CD4-positive, alpha-beta T cell (primary cell): ENCODE measurements at places on chromosomes 7 and 10. TPM values are rescaled to one million over a fixed set of nuclear protein-coding genes. Genes with fewer than 3 reads are reported as not detected.

The NPTX2 gene
- total RNA-seq, result not detected

The C7orf57 gene
- 0.56 TPM for total RNA-seq

The MAT1A gene
- not detected for total RNA-seq

The ADAP1 gene
- 7.2 TPM for total RNA-seq

The CYP3A5 gene
- not detected for total RNA-seq

The TAS2R4 gene
- total RNA-seq, result 0.17 TPM

DNA sequence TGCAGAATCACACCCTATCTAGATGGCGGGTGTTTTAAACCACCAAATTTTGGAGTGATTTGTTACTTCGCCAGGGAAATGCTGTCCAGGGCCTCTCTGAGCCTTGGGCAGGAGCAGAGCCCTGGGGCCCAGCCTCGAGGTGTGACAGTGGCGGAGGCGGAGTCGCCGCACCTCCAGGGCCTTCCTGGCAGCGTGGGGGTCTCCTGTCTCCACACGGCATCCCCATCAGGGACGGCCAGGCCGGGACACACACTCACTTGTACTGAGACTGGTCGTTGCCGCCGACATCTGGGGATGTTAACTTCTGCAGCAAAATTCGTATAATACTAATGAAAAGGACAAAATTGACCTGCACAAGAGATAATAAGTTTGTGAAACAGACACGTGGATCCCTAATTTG, 110.7 kb downstream of the VIPR2 start:
- DNase-seq, result no peak

DNA sequence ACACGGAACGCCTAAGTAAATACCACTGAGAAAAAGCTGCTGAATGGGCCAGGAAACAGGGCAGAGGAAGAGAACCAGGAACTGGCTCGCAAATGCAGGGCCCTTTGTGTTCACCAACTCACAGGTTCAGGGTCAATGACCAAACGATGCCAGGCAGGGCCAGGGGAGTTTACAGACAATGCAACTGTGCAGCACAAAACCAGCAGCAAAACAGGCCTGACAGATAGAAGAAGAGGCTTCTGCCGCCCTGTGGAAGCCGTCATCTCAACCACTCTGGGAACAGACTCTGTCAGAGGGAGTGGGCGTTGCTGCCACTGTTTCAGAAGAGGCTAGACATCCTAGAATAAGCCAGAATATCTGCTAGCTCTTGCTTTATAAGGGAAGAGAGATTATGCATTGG, 117.9 kb downstream of the KMT2E start:
- no peak for DNase-seq

DNA sequence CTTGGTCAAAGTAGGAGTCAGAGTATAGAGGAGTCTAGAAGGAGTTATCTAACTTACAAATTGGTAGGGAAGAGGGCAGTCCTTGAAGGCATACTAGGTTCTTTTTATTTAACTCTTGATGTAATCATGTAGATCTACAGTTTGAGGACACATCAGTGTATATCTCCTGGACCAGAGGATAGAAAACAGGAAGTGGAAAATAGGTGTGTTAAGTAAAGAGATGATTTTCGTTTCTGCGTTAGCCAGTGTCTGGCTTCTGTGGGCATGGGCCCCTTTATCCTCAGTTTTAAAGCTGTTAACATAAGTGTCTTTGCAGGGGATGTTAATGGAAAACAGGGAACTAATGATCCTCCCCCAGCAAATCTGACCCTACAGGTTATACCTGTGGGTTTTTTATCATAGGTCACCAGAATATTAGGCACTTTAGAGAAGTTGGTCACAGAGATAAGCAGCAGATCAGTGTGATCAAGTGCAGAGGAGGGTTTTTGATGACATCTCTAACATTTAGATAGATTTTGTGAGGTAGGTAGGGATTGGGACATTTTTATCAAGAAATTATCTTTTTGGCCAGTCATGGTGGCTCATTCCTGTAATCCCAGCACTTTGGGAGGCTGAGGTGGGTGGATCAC, 58.6 kb upstream of the PRSS1 start:
- DNase-seq, result no peak

DNA sequence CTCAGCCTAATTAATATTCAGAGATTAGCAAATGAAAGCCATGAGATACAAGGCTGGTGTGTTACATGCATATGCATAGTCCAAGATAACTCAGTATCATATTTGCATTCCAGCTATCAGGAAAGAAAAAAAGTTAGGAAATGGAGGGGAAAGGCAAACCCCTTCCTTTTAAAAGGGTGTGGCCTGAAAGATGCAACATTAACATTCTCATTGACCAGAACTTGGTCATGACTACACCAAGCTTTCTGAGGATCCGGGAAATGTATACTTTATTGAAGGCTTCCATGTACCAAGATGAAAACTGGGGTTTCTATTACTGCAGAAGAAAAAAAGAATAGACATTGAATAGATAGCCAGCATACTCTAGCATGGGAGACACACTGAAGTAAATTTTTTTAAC, 96.5 kb downstream of the IPMK start:
- no peak for DNase-seq

GRCh38 chr10:68202960-68203353, 29.0 kb downstream of the ATOH7 start:
- DNase-seq, result no peak

DNA sequence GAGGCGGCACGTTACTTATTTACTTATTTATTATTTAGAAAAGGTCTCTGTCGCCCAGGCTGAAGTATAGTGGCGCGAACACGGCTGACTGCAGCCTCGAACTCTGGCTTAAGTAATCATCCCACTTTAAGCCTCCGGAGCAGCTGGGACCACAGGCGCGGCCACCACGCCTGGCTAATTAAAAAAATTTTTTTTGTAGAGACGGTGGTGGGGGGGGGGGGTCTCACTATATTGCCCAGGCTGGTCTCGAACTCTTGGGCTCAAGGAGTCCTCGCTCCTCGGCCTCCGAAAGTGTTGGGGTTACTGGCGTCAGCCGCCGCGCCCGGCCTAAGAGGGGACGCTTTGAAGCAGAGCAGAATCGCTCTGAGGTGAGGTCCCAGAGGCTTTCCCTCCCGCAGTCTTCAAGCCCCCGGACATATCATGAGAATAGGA, 675 bp upstream of the FRAT2 start:
- no peak for DNase-seq

DNA sequence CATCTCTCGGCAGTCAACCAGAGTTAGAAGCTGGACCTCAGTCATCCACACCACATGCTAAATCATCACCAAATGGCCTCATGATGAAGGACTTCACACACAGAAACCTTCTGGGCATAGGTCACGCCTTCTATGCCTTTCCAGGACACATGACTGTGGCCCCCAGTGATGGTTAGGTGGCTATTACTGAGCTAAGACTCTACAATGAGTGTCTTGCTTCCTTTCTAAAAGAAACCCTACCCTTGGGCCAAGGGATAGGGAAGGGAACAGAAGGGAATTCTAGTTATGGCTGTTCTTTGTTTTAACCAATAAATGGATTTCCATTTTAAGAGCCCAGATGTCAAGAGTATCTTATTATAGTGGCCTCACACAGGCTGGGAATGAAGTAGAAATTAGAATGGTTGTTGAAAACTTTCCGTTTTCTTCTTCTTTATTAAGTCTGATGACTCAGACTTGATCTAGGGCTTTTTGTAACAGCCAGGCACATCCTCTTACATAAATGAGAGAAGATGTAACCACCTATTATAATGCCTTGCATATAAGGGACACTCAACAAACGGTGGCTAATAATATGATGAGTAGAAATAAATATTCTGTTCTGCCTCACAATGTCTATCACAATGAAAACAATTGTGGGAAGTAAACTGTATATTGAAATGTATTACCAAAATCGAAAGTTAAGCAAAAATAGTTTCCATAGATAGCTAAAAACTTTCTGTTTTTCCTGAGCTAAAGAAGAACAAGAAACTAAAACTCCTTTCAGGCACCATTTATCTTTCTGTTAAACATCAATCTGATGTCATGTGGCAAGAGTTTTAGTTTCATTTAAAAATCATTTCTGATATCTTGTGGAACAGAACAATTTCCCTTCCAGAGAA, 62.5 kb upstream of the TOMM7 start:
- DNase-seq, result no peak

DNA sequence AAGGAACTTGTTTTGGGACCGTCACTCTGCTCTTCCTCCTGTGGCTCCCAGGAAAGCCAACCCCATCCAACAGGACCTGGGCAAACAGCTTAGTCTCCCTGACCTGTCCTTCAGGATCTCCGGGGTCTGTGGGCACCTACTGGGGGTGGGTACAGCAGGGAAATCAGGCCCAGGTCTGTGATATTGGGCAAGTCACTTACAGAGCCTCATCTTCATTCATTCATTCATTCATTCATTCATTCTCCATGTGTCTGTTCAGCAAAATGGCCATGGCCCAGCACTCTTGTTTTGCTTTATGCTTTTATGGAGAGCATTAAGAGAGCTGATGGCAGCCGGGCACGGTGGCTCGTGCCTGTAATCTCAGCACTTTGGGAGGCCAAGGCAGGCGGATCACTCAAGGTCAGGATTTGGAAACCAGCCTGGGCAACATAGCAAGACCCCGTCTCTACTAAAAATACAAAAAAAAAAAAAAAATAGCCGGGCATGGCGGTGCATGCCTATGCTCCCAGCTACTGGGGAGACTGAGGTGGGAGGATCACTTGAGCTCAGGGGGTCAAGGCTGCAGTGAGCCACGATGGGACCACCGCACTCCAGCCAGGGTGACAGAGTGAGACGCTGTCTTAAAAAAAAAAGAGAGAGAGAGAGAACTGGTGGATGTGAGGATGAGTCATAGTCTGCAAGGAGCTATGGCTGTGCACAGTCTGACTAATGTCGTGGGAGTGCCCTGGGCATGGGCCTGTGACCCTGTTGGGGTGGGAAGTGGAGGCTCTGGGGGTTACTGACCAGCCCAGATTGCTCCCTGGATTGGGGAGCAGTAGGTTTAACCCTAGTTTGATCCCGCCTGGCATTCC, 54.3 kb downstream of the CLIP2 start:
- DNase-seq, result no peak

GRCh38 chr10:78337646-78338391, 304.2 kb downstream of the RPS24 start:
- no peak for DNase-seq

- no peak for DNase-seq
These were observed 103.0 kb downstream of the RBM20 start for GRCh38 chr10:110746969-110747608.

GRCh38 chr10:60375293-60376004, 14.2 kb downstream of the ANK3 start:
- no peak for DNase-seq

DNA sequence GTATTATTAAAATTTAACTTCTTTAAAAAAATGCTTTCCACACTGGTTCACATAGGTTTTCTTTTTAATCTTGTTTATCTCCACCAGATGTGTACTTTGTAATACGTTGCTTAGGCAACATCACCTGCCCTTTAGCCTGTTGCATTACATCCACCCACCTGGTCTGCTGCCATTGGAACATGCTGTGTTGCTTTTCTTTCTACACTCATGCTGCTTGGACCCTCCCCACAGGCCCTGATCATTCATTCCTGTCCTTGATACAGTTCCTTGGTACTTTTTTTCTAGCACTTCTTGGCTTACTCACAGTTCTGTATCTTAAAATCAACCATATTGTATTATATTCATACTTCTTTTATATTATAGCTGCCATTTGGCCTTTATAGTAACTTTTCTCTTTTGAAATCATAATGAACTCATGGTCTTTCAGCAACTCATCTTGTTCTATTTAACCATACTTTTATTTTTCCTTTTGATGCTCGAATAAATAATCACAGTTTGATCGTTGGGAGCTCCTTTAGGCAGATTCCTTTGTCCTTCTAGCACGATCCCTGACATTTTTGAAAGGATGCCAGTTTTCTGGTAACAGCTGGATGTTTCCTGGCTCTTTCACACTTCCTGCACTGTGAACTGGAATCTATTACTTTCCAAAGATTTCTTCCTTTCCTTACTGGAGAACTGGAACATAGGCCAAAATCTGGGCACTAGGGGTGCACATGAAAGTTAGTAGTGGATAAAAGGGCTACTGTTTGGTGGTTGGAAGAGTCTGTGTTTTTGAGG, 125.1 kb downstream of the CDK14 start:
- DNase-seq, result no peak

DNA sequence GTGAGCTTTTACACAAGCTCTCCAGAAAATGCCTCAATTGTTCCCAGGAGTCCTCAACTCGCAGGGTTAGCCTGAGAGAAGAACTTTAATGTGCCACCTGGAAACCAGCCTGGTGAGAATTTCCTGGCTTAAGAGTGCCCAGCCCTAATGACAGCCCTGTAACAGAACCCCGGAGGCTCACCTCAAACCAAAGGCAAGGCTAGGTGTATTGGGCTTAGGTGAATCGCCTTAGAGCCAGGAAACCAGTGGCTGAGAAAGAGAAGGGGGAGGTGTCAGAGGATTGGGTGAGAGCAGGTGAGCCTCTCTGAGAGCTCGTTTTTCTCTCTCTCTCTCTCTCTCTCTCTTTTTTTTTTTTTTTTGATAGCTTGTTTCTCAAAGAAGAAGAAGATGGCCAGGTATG, 7.3 kb downstream of the OCM2 start:
- DNase-seq, result no peak

DNA sequence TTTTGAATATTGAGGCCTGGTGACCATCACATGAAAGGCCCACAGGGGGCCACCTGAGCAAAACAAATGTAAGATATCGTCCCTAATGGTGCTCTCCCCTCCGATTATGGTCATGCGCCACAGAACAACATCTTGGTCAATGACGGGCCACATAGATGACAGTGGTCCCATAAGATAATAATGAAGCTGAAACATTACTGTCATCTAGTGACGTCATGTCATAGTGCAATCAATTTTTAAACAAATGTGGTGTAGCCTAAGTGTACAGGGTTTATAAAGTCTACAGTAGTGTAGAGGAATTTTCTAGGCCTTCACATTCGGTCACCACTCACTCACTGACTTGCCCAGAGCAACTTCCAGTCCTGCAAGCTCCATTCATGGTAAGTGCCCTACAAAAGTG, 36.8 kb downstream of the JCAD start:
- no peak for DNase-seq

- DNase-seq, result no peak
These were observed 422.3 kb downstream of the TCERG1L start for GRCh38 chr10:130889240-130889639.

DNA sequence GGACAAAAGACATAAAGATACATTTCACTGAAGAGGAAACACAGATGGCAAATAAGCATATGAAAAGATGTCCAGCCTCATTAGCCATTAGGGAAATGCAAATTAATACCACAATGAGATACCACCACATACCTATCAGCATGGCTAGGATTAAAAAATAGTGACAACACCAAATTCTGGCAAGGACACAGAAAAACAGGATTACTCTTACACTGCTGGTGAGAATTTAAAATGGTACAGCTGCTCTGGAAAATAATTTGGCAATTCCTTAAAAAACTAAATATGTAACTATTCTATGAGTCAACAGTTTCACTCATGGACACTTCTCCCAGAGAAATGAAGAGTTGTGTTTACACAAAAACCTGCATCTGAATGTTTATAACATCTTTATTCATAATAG, 121.1 kb downstream of the C10orf90 start:
- DNase-seq, result no peak

GRCh38 chr10:126564326-126564888, 106.1 kb downstream of the C10orf90 start:
- no peak for DNase-seq

- no peak for DNase-seq
These were observed 305.9 kb upstream of the MGMT start for GRCh38 chr10:129161150-129161549.
